ENCODE measurements at places on chromosomes 4 and X.

- no peak for DNase-seq
These were observed 125.6 kb downstream of the PARM1 start for GRCh38 chr4:75058486-75058885.

DNA sequence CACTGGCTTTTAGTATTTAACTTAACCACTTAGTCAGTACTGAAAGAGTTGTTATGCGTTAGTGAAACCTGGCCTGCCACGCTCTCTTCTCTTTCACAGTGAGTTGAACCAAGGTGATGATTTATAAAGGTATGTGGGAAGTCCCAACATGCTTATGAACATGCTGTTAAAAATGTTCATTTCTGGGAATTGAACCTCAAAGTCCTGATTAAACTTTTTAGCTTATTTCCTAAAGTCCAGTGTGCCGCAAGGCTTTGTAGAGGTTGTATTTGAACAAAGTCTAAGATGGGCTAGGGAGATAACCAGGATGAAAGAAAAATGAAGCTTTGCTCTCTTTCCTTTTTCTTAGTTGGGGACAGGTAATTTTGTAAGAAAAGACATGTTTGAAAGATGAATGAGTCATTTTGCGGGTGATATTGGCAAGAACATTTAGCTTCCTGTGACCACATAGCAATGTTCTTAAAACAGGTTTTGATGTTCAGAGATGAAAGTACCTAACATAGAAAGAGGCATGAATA, 270.3 kb downstream of the DTHD1 start:
- DNase-seq: no peak

GRCh38 chr4:169070071-169070894, 60.2 kb upstream of the CBR4 start:
- peak; percentile 90 for DNase-seq

- DNase-seq: no peak
These were observed 27.8 kb downstream of the SLC25A5 start for GRCh38 chrX:119495734-119496726.

DNA sequence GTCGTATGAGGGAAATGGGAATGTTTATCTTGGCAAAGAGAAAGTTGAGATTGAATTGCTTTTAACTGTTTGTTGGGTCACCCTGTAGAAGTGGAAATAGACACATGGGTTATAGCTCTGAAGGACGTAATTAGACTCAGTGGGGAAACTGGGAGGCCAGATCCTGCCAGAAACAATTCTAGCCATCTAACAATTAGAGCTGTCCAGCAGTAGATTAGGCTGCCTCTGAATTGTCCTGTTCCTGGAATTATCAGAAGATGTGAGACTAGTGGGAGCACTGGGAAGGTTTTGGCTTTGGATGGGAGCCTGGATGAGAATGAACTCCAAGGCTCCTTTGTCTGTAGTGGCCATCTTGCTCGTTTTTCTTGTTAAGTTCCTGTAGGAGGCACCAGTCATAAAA, 61.9 kb upstream of the IGFBP7 start:
- DNase-seq: no peak

GRCh38 chr4:64935469-64936001, 526.3 kb upstream of the TECRL start:
- DNase-seq: no peak

DNA sequence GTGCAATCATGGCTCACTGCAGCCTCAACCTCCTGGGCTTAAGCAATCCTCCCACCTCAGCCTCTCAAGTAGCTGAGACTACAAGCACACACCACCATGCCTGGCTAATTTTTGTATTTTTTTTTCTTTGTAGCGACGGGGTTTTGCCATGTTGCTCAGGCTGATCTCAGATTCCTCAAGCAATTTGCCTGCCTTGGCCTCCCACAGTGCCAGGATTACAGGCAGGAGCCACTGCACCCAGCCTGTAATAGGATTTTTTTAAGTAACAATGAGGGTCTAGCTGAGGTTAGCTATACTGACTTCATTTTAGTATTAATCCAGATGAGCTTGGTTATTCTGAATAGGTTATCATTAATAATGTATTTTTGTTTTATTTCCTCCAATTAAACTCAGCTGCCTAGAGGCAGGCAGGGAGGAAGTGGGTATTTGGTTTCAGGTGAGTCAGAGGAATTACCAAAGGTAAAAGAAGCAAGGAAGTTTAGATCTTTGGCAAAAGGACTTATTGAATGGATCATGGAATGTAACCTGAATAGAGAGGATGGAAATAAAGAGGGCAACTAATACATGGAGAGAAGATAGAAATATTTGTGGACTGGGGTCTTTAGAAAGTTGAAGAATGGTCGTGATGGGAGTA, 1023.3 kb upstream of the TENM3 start:
- DNase-seq: no peak

Data from Caki2 (cell line).